ENCODE measurements at places on chromosomes 12 and 14.

DNA sequence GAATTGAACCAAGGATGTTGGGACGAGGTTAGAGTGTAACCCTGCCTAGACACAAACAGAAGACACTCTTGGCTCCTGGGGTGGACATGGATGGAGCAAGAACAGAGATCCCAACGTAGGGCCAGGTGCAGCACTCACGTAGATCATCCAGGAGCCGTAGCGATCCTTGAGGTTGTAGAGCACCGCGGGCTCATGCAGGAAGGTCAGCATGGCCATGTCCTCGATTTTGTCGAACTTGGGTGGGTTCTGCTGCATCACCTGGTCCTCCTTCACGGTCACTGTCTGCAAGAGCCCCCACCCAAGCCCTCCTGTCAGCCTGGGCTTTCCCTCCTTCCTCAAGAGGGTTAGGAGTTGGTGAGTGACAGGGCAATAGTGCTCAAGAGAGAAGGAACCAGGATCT, 2.5 kb downstream of the MYH7 start:
- H3K4me3 ChIP-seq: no peak overlapping the region
- H3K36me3 ChIP-seq: no peaks in the 10 kb centered on the region
- DNase-seq: no peak
- no peaks in the 10 kb centered on the region for H3K27me3 ChIP-seq
- H3K4me1 ChIP-seq: peaks cover 11% of the 10 kb centered on the region

- peaks cover 16% of the 10 kb centered on the region for H3K36me3 ChIP-seq
- H3K27ac ChIP-seq: peak overlapping the region; percentile 85
- H3K4me3 ChIP-seq: peak overlapping the region; percentile 92
- peaks cover 3% of the 10 kb centered on the region for H3K27me3 ChIP-seq
- peak; percentile 60 for DNase-seq
These were observed 770 bp downstream of the ABHD4 start for GRCh38 chr14:22598896-22599244.

GRCh38 chr12:52274521-52275120, at the start of gene KRT86:
KRT86 (plus strand) TSS chr12:52274645; CDS start chr12:52301917, 27,272 bp downstream.
- peaks cover 5% of the 10 kb centered on the region for H3K4me1 ChIP-seq
- H3K27me3 ChIP-seq: peaks cover 65% of the 10 kb centered on the region
- H3K27ac ChIP-seq: no peak within 1 kb of the TSS
- no peak within 1 kb of the TSS for H3K4me3 ChIP-seq

- DNase-seq: no peak
- H3K4me3 ChIP-seq: no peak overlapping the region
- peaks cover 7% of the 10 kb centered on the region for H3K4me1 ChIP-seq
- H3K36me3 ChIP-seq: peaks cover 58% of the 10 kb centered on the region
- H3K27ac ChIP-seq: no peak overlapping the region
- no peaks in the 10 kb centered on the region for H3K27me3 ChIP-seq
These were observed 8.7 kb downstream of the NUP107 start for GRCh38 chr12:68695454-68695853.

DNA sequence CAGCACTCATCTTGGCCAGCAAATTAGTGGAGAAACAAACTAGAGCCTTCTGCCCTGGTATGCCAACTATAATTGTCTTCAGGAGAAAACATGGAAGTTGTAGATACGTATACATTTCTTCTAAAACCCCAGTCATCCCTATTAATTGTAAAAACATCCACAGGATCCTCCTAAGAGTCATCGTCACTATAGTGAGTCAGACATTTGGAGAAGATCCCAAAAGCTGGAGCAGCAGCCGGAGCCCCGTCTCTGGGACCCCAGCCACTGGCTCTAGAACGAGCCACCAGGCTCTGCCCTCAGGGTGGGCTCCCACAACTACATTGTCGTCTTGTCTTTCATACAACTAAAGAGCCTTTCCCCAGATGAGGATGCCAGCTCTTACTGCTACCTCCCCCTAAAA, 15.5 kb downstream of the PRKAB1 start:
- no peak overlapping the region for H3K4me3 ChIP-seq
- no peak for DNase-seq
- no peaks in the 10 kb centered on the region for H3K27me3 ChIP-seq
- H3K36me3 ChIP-seq: peaks cover 41% of the 10 kb centered on the region
- H3K4me1 ChIP-seq: peaks cover 16% of the 10 kb centered on the region

- no peak for DNase-seq
- no peaks in the 10 kb centered on the region for H3K36me3 ChIP-seq
- no peak overlapping the region for H3K4me3 ChIP-seq
- peaks cover 51% of the 10 kb centered on the region for H3K27me3 ChIP-seq
- H3K4me1 ChIP-seq: peaks cover 2% of the 10 kb centered on the region
- no peak overlapping the region for H3K27ac ChIP-seq
These were observed 679 bp downstream of the BDKRB2 start for GRCh38 chr14:96205059-96205977.

- H3K4me3 ChIP-seq: no peak overlapping the region
- no peak for DNase-seq
- H3K36me3 ChIP-seq: peaks cover 45% of the 10 kb centered on the region
- H3K27ac ChIP-seq: no peak overlapping the region
These were observed 74.0 kb downstream of the WNK1 start for GRCh38 chr12:826331-826730.

- H3K36me3 ChIP-seq: no peaks in the 10 kb centered on the region
- H3K4me1 ChIP-seq: peaks cover 5% of the 10 kb centered on the region
- no peak overlapping the region for H3K4me3 ChIP-seq
- peak; percentile 77 for DNase-seq
These were observed 4.8 kb upstream of the AMN start for GRCh38 chr14:102917469-102918211.

DNA sequence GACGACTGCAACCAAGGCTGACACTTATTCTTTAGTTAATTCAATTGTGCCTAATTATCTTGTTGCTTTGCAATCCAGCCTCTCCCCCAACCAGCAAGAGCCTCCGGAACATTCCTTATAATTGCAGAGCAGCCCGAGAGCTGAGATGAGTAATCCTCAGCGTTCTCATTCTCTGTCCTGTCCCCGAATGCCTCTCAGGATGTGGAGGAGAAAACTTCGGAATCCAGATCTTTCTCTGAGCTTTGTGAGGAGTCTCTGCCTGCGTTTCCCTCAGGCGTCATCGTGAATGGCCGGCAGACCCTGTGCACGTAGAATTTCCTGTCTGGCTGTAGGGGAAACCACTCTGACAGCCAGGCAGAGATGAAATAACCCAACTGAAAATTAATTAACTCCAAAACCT, 160.5 kb upstream of the DIO3 start:
- DNase-seq: no peak
- H3K4me1 ChIP-seq: no peaks in the 10 kb centered on the region
- no peak overlapping the region for H3K27ac ChIP-seq
- no peaks in the 10 kb centered on the region for H3K36me3 ChIP-seq
- peaks cover 19% of the 10 kb centered on the region for H3K27me3 ChIP-seq

GRCh38 chr14:68036202-68036601, 216.6 kb downstream of the RAD51B start:
- no peak overlapping the region for H3K4me3 ChIP-seq
- H3K36me3 ChIP-seq: peaks cover 4% of the 10 kb centered on the region
- H3K27me3 ChIP-seq: no peaks in the 10 kb centered on the region
- H3K4me1 ChIP-seq: no peaks in the 10 kb centered on the region

GRCh38 chr12:24561882-24562770, 386.8 kb downstream of the BCAT1 start:
- H3K27me3 ChIP-seq: peaks cover 74% of the 10 kb centered on the region
- peaks cover 11% of the 10 kb centered on the region for H3K4me1 ChIP-seq
- H3K4me3 ChIP-seq: peak overlapping the region; percentile 77

- H3K27me3 ChIP-seq: peaks cover 11% of the 10 kb centered on the region
- no peak overlapping the region for H3K4me3 ChIP-seq
- H3K27ac ChIP-seq: no peak overlapping the region
- H3K4me1 ChIP-seq: peaks cover 2% of the 10 kb centered on the region
- no peaks in the 10 kb centered on the region for H3K36me3 ChIP-seq
- no peak for DNase-seq
These were observed 81.2 kb upstream of the GZMB start for GRCh38 chr14:24715239-24715638.

- peaks cover 8% of the 10 kb centered on the region for H3K36me3 ChIP-seq
- no peak for DNase-seq
- H3K4me1 ChIP-seq: peaks cover 3% of the 10 kb centered on the region
- no peak overlapping the region for H3K27ac ChIP-seq
- no peak overlapping the region for H3K4me3 ChIP-seq
These were observed 5.9 kb upstream of the GSC start for GRCh38 chr14:94775871-94776210.

GRCh38 chr12:122643207-122643805, 59.9 kb downstream of the HCAR2 start:
- H3K27me3 ChIP-seq: no peaks in the 10 kb centered on the region
- DNase-seq: no peak
- no peak overlapping the region for H3K4me3 ChIP-seq
- H3K27ac ChIP-seq: no peak overlapping the region
- peaks cover 7% of the 10 kb centered on the region for H3K36me3 ChIP-seq
- peaks cover 15% of the 10 kb centered on the region for H3K4me1 ChIP-seq

DNA sequence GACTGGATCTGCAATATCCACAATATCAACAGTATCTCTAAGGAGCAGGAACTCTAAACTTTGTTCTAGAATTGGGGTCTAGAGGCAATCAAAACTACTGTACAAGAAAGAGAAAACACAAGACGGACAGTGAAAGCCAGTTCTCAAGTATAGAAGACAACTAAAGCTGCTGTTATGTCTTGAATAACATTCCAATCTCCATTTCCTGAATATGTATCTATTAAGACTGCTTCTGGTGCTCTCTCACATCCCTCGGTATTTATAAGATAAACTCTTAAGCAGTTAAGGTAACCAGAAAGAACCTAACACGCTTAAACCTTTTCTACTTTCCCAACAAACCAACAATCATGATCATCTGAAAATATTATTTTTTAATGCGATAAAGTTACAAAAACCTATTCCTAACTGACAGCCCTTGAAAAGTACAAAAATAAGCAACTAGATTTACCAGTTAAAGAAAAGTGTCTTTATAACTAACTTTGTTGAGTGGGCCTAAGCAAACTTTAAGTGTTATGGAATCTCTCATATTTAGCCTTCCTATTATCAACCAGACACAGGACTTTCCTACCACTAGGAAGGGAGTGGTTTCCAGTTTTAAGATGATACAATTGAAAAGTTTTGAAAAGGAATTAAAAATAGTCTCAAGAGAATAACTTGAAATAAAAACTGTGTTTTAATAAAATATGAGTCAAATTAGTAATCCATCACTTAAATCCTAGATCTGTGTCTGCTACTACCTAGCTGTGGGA, 30.7 kb downstream of the NUMB start:
- DNase-seq: no peak
- H3K4me1 ChIP-seq: peaks cover 5% of the 10 kb centered on the region
- no peaks in the 10 kb centered on the region for H3K36me3 ChIP-seq
- H3K27ac ChIP-seq: no peak overlapping the region
- no peak overlapping the region for H3K4me3 ChIP-seq
- H3K27me3 ChIP-seq: no peaks in the 10 kb centered on the region

DNA sequence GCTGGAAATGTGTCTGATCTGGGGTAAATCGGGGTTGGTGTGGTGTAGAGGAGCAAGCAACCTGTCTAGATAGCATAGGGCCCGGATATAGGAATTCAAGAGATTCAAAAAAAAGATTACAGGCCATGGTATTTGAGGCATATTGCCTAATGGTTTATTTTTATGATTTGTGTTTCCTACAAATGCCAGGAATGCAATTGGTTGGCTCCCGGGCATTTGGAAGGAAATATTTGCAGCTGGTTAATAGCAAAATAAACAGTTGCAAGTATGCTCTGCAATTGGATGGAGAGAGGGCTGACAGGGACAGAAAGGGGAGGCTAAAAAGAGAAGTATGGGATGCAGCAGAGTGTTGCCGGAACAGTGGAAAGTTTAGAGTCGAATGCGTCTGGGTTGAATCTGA, 315.6 kb upstream of the ATP2B1 start:
- DNase-seq: no peak
- peaks cover 12% of the 10 kb centered on the region for H3K4me1 ChIP-seq
- H3K4me3 ChIP-seq: no peak overlapping the region

GRCh38 chr12:127150479-127150878, 1116.5 kb upstream of the TMEM132C start:
- H3K36me3 ChIP-seq: peaks cover 2% of the 10 kb centered on the region
- no peak overlapping the region for H3K27ac ChIP-seq
- peaks cover 11% of the 10 kb centered on the region for H3K4me1 ChIP-seq
- H3K4me3 ChIP-seq: no peak overlapping the region

- peaks cover 6% of the 10 kb centered on the region for H3K27me3 ChIP-seq
- DNase-seq: no peak
- H3K4me3 ChIP-seq: no peak overlapping the region
- peaks cover 11% of the 10 kb centered on the region for H3K36me3 ChIP-seq
- H3K27ac ChIP-seq: no peak overlapping the region
- peaks cover 20% of the 10 kb centered on the region for H3K4me1 ChIP-seq
These were observed 84.2 kb downstream of the SCARB1 start for GRCh38 chr12:124779161-124780141.

- DNase-seq: no peak
- H3K36me3 ChIP-seq: peaks cover 3% of the 10 kb centered on the region
- H3K27ac ChIP-seq: no peak overlapping the region
These were observed 97.1 kb downstream of the ARF6 start for GRCh38 chr14:49989966-49990365.

- no peak overlapping the region for H3K4me3 ChIP-seq
- H3K27ac ChIP-seq: no peak overlapping the region
- no peaks in the 10 kb centered on the region for H3K4me1 ChIP-seq
- no peaks in the 10 kb centered on the region for H3K36me3 ChIP-seq
- no peaks in the 10 kb centered on the region for H3K27me3 ChIP-seq
These were observed 10.2 kb upstream of the GPX2 start for GRCh38 chr14:64952598-64953309.

DNA sequence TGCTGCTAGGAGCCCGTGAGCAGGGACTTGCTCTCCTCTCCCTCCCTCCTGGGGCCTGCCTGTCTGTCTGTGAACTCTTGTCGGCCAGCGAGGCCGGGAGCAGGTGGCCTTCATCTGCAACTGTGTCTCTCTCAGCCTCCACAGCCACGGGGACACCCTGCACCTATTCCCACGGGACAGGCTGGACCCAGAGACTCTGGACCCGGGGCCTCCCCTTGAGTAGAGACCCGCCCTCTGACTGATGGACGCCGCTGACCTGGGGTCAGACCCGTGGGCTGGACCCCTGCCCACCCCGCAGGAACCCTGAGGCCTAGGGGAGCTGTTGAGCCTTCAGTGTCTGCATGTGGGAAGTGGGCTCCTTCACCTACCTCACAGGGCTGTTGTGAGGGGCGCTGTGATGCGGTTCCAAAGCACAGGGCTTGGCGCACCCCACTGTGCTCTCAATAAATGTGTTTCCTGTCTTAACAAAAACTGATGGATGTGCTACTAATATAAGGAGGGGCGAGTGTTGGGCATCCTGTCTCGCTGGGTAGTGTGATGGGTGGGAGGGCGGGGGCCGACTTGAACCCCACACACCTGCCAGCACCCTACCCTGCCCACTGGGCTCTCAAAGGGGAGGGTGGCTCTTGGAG, 34.8 kb downstream of the MEG3 start:
- H3K4me1 ChIP-seq: no peaks in the 10 kb centered on the region
- DNase-seq: no peak
- H3K27me3 ChIP-seq: no peaks in the 10 kb centered on the region
- no peaks in the 10 kb centered on the region for H3K36me3 ChIP-seq
